Lung (tissue), 17 donors: ENCODE measurements at places on chromosomes 4 and X. TPM values are rescaled to one million over a fixed set of nuclear protein-coding genes. Genes with fewer than 3 reads are reported as not detected.

NUDT10 gene
- total RNA-seq: 5.9 TPM

GRCh38 chr4:147493307-147493706, 12.4 kb downstream of the EDNRA start:
- no peak for DNase-seq

DNA sequence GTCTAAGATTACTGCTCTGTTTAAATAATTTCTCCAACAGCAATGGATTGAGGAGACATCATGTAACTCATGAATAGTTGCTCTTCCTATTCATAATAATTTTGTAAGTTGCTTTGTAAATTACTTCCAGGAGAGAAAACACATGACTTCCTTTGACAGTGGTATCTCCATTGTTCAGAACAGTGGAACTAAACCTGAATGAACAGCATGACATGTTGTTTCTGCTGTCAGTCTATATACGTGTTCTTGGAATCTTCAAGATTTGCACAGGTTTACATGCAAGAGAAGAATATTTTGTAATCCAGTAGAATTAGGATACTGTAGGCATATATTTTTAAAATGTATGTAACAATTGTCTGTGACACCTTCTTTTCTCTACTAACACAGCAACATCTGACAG, 618.8 kb upstream of the GRID2 start:
- DNase-seq: no peak

DGKK gene
- total RNA-seq: 0.03 TPM

DNA sequence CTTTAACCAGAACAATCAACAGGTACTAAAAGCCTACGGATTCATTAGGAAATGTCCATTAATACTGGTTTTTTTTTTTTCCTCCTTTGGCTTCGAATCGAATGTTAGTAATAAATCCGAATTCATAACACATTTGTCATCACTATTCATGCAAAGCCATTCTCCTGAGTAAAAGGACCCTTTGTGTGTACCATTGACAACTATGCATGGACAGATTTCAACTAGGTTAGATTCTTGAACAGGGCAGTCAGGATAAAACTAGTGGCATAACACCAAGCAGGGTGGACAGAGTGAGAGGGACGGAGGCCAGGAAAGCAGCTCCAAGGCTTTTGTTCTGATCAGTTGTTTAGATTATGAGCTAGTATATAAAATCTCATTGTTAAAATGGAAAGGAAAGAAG, 1722.0 kb upstream of the TENM3 start:
- DNase-seq: no peak

DNA sequence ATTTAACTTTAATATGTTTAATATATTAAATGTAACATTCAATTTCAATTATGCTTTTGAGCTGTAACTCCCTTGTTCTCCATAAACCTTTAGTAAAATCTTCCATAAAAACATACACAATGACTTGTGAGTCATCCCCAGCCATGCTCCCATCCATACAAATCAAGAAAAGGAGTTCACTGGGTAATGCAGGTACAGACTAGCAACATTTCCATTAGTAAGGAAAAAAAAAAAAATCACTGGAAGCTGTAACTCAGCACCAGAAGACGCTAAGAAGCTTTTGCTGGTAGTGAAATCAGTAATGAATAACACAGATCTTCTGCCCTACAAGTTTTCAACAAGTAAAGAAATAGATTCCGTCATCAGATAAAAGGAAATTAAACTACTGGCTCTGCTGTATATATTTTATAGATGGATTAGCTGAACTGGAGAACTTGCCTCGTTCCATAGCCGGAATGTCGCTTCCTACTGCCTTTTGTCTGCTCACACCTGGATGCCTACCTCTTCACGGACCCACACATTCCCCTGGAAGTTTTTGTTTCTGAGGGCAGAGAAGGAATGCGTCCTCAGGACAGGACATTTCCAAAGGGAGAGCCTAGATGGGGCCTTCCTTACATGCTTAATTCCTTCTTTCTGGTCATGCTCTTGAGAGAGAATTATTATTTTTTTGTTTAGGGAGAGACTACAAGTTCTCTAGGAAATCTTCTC, 298.4 kb upstream of the ANKRD50 start:
- no peak for DNase-seq

DNA sequence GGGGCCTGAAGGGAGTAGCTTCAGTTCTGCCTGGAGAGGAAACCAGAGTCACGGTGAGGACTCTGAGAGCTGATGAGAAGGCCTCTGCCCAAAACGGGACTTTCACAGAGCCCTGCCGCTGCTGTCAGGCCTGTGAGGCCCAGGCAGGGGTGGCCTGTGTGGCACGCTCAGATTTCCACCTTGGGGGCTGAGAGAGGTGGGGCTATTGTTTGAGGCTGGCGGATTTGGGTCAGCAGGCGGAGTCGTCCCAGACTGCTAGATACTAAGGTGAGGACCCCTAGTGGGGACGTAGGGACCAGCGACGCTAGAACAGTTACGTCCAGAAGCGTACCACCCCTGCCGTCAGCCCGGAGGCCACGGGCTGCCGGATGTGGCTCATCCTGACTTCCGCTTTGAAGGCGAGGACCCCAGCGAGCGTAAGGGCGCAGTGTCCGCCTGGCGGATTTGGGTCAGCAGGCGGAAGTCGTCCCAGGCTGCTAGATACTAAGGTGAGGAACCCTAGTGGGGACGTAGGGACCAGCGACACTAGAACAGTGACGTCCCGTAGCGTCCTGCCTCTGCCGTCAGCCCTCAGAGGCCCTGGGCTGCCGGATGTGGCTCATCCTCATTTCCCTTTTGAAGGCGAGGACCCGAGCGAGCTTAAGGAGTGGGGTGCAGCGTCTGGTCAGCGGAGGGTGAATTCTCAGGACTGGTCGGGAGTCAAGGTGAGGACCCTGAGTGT, at the start of gene MAGEB1:
Gene MAGEB1, plus strand, starts transcription at position 378 of the 721 bp plus-strand sequence. CDS start 3,348 bp downstream, outside the sequence.
- no peak for DNase-seq

FHDC1 gene
- 11.7 TPM for total RNA-seq

HPGD gene
- 48.4 TPM for total RNA-seq

- DNase-seq: no peak
Observed at GRCh38 chr4:53967986-53968385, 96.4 kb downstream of the CHIC2 start.

BRCC3 gene
- total RNA-seq: 13.7 TPM

DNA sequence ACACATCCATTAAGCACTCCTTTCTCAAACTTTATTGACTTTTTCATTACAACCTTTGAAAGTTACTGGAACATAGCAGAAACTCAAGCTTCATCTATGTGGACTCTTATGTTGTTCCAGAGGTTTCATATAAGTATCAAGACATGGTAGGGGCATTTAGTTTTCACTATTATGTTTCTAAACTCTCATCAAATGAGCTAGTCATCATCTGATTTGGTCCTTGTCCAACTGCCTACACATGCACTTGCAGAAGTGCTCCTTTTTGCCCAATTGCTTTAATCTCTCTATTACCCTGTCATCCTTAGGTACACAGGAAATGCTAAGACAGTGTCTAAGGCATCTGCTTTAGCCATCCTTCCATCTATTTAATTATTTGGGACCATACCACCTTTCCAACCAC, 42.2 kb upstream of the EPGN start:
- no peak for DNase-seq

DNA sequence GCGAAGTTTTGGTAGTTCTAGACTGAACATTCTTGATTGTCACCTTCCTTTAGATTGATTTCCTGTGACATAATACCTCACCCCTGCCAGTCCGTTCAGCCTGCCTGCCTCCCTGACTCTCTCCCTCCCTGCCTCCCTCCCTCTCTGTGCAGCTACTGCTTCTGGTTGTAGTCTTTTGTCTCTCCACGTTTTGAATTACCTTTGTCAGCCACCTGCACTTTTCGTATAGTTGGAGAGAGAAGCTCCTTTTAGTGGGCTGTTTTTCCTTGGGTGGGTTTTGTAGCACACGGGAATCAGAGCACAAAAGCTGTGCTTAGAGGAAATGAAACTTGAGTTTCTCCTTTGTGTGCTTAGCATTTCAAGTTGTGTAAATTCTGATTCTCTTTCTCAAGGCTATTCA, 32.6 kb upstream of the MSMO1 start:
- no peak for DNase-seq

- DNase-seq: peak; percentile 61
Observed at GRCh38 chrX:153708415-153708814, 15.8 kb downstream of the BCAP31 start.

EREG gene
- total RNA-seq: 0.31 TPM

CXorf51A gene
- total RNA-seq: not detected

ZNF711 gene
- 31.5 TPM for total RNA-seq
